ENCODE measurements at places on chromosomes 16 and 17.

- no peak for DNase-seq
Observed at GRCh38 chr16:9447195-9447551, 355.7 kb downstream of the HAPSTR1 start.

- no peak for DNase-seq
Observed at GRCh38 chr17:850851-851763, 69.0 kb downstream of the MRM3 start.

DNA sequence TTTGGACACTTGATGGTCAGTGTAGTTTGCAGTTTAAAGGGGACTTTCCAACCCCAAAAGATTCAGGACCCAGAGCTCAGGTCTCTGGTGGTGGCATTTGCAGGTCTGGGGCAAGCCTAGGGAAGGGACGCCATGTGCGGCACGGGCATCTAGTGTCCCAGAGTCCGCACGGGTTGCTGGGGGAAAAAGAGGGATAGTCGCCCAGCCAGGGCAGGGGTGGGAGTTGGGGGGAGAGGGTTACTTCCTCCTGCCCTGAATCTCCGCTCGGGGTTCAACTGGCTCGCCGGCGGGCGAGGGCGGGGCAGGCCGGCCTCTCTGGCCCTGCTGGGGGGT is 239 bp upstream of the CA7 start:
- no peak for DNase-seq

GRCh38 chr16:75461575-75461974 is 2.9 kb downstream of the TMEM170A start:
- DNase-seq = no peak

GRCh38 chr17:34307110-34307509 is 12.1 kb upstream of the CCL8 start:
- no peak for DNase-seq

DNA sequence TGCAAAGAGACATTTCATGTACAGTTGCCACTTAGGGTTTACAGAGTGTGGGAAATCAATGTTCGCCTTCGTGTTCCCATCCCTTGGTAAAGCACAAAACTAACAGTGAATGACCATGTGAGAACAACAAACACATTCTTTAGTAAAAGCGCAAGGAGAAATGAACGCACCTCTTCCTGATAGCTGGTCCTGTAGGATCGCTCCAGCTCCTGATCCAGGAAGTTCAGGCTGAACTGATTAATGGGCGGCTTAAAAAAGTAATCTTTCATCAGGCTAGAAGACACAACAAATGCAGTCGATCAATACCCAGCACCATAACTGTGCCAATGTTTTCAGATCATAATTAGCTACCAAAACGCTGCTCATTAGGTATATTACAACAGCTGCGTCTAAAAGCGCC is 108.3 kb upstream of the CREBBP start:
- DNase-seq = no peak

- no peak for DNase-seq
Observed at GRCh38 chr16:69917739-69918138, 33.4 kb upstream of the CLEC18A start.

DNA sequence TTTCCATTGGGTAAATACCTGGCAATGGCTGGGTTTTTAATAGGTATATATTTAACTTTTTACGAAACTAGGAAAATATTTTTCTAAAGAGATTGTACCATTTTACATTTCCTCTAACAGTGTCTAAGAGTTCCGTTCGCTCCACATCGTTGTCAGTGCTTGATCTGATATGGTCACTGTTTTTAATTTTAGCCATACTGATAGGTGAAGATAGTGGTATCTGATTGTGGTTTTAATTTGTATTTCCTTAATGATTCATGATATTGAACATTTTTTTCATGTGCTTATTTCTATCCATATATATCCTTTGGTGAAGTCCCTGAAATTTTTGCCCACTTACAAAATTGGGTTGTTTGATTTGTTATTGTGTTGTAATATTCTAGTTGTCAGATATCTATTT is 117.7 kb downstream of the CHD9 start:
- DNase-seq = no peak

- no peak for DNase-seq
Observed at GRCh38 chr16:86335266-86336172, 174.8 kb upstream of the FOXF1 start.

DNA sequence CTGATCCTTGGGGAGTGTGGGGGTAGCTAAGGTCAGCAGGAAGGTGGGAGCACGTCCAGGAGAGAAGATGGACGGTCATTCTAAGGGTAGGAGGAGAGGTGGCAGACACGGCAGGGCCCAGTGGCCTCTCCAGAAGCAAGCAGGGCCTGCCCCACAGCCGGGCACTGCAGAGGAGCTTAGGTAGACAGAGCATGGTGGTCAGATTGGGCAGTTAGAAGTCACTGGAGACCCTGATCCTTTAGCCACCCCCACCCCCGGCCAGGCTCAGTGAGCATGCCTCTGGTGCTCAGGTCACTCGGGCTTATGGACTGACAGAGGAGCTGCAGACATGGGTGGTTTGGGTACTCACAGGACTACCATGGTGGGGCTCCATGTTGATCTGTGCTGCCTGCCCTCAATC is 26.3 kb downstream of the NLRP1 start:
- no peak for DNase-seq

DNA sequence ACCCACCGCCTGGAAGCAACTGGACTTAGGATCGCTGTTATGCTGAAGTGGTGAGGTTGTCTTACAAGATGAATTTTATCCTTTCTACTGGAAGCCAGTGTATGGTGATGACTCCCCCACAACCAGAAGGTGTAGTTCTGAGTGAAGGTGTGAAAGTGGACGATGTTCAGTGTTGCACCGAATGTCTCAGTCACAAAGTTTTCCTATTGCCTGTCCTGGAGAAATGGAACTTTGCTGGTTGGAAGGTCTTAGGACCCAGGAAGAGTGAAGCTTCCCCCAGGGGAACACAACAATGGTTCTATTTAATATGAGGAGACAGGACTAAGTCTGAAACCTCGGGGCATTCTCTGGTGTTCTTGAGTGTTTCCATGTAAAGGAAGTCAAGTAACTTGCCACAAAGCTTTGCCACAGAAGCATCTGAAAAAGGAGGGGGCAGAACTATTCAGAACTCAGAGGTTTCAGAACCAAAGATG is 44.2 kb downstream of the USP22 start:
- DNase-seq = no peak

GRCh38 chr17:74305865-74306654 is 20.0 kb upstream of the KIF19 start:
- DNase-seq = no peak

GRCh38 chr16:52296076-52296475 is 250.9 kb downstream of the TOX3 start:
- DNase-seq = no peak

DNA sequence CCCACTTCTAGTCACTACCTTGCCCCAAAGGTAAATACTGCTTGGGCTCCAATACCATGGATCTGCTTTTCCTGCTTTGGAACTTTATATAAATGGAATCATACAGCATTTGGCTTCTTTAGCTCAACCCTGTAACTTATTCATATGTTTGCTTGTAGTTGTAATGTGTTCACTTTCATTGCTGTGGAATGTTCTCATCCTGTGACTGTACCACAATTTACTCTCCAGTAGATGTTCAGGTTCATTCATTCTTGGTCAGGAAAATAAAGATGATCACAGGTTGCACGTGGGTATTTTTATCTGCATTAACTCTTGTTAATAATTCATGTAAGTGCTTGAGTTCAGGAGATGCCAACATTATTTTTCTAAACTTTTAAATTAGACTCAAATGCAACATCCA is 6.7 kb upstream of the BEAN1 start:
- DNase-seq = no peak

DNA sequence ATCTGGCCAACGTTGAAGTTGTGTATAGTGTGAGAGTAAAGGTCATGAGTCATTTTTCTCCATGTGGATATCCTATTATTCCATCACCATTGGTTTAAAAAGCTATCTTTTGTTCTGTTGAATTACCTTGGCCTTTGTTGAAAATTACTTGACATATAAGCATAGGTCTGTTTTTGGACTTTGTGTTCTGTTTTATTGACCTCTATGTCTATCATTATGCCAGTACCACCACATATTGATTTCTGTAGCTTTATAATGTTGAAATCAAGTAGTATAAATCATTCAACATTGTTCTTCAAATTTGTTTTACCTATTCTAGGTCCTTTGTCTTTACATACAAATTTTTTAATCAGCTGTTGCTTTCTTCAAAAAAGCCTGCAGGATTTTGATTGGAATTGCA is 58.5 kb downstream of the NLK start:
- DNase-seq = no peak

GRCh38 chr17:21742326-21742725 is 50.0 kb downstream of the KCNJ18 start:
- no peak for DNase-seq

DNA sequence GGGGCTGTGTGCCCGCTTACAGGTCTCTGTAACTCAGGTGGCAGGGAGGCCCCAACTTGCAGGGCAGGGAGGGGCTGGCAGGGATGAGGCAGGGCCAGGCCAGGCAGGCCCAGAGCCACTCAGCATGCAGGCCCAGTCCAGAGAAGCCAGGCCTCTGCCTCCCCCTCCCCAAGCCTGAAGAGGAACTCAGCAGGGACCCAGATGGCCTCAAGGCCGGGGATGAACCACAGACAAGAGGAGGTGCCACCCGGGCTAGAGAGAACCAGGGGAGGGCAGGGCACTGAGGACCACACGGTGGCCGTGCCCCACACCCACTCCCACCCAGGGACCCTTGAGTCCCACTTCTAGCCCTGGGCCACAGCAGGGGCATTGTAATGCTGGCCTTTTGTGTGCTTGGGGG is 29.8 kb upstream of the EIF1 start:
- DNase-seq = no peak

- no peak for DNase-seq
Observed at GRCh38 chr16:66639091-66639885, 34.8 kb downstream of the CMTM3 start.

DNA sequence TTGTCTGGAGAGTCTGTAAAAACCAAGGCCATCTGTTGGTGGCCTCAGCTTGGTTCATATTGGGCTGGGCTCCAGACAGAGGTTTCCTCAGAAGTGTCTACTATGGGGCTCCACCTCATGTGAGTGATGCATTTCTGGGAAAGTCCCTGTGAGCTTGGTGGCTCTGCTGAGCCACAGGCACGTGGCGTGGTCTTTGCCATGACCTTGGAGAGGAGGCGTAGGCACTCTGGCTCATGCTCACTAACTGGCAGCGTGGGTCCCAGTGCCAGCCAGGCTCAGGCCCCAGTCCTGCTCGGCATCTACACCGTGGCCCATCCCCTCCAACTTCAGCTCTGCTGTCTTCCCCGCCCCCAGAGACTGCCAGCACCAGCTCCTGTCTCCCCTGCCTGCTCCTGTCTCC is 10.7 kb upstream of the SMTNL2 start:
- no peak for DNase-seq

- no peak for DNase-seq
Observed at GRCh38 chr16:8859913-8860881, 8.6 kb downstream of the CARHSP1 start.

DNA sequence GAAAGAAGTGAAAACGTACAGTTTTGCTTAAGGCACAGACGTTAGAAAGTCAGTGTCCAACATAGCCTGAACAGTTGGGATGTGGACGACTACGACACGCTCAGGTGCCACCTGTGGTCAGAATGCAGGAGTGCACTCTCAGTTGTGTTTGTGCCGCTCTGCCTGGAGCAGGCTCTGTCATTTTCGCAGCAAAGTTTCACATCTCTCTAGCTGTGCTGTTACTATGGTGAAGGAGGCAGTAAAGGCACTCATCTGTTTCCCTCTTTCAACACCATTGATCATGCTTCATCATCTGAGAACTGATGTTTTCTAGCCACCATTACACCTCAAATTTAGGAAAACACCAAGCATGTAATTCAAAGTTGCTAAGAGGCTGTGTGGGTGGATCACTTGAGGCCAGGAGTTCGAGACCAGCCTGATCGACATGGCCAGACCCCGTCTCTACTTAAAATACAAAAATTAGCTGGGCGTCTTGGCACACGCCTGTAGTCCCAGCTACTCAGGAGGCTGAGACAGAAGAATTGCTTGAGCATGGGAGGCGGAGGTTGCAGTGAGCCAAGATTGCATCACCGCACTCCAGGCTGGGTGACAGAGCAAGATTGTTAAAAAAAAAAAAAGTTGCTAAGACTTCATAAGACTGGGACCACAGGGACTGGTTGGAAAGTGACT is 44.9 kb upstream of the DNAJA2 start:
- peak; percentile 92 for DNase-seq

GRCh38 chr17:19309701-19310100 is 52.8 kb downstream of the B9D1 start:
- no peak for DNase-seq

- no peak for DNase-seq
Observed at GRCh38 chr16:3873482-3874173, 6.9 kb downstream of the CREBBP start.

DNA sequence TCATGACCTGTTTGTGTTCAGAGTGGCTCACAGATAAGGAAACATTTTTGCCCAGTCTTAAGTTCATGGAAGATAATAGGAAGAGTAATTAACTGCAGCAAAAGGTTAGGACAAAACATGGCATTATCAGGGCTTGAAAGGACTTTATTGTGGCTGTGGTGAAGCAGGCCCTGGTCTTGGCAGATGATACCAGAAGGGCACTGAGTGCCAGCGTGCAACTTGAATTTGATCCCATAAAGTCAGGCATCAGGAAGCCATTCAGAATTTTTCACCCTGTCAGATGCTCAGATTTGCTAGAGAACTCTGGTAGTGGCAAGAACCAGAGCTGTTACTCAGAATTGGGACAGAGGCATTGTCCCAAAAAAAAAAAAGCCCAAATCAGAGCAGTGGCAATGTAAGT is 11.2 kb upstream of the COG7 start:
- DNase-seq = no peak

DNA sequence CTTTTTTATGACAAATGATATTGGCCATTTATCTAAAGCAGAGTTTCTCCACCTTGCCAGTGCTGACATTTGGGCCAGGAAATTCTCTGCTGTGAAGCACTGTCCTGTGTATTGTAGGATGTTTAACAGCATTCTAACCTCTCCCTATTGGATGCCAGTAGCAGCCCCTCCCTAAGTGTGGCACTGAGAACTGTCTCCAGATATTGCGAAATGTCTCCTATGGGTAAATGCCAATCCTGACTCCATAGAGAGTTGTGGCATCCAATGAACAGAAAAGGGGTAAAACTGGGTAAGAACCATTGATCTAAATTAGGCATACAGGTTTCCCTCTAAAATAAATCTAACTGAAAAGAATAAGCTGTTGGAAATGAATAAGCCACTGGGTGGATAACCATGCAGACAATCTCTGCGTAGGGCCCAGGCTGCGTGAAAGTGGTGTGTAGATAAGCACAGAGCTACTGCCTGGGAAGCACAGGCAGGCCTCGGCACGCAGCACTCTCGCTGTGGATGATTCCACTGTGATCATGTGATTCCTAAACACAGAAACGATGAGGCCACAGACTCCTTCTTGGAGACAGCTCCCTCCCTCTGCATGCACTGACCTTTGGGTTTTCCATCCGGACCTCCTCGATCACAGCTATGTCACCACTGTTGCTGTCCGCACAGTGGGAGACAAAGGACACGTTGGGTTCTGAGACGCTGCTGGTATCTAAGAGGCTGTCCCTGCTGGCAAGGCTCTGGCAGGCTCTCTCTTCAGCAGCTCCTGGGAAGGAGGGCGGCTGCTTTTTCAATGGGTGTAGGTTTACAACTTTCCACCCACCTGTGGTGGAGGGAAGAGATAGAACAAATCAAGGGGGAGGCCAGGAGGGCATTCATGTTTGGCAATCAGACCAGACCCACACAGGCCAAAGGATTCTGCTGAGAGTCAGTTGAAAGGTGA is 44.1 kb downstream of the GTF3C1 start:
- no peak for DNase-seq

- no peak for DNase-seq
Observed at GRCh38 chr16:15502041-15502725, 67.8 kb downstream of the BMERB1 start.

- peak; percentile 51 for DNase-seq
Observed at GRCh38 chr16:68194251-68194650, 41.7 kb downstream of the ESRP2 start.
